Aorta (tissue), 5 donors: ENCODE measurements at places on chromosomes 3 and 15. TPM values are rescaled to one million over a fixed set of nuclear protein-coding genes. Genes with fewer than 3 reads are reported as not detected.
A peak's percentile ranks its signal among the peaks of the same experiment; 100 is the strongest.

DNA sequence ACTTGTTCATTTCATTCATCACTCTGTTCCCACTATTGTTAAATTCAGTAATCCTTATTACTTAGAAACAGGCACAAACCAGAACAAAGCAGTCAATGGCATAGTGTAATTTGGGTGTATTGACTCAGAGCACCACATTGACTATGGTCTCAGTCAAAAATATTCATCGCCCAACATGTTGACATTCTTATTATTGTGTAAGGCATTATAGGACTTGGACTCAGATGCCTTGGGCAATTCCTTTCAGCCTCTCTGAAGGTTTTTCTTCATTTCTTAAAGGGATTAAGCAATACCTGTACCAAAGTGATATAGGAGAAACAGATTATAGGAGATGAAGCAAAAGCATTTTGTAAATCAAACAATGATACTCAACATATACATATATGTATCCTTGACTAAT is 114.7 kb upstream of the BHLHE40 start:
- H3K4me3 ChIP-seq = no peak overlapping the region
- DNase-seq = no peak
- no peaks in the 10 kb centered on the region for H3K4me1 ChIP-seq
- H3K36me3 ChIP-seq = no peaks in the 10 kb centered on the region

C2CD4B gene
- total RNA-seq = 3.3 TPM

DNA sequence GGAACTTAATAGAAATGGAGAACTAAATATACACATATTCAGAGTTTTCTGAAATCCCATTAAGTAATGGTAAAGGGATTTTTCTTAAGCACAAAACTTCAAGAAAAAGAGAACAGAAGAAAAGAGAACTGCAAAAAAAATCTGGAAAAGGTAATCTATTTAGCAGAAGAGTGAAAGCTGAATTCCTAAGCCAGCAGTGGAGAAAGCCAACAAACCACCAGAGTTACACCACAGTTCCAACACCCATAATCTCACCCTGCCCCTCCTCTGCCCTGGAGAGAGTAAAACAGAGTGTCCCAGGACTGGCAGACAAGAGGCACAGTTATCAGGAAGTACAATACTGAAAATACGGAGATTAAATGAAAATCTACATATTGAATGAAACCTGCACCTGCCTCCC is 29.4 kb downstream of the TP53BP1 start:
- no peak overlapping the region for H3K4me3 ChIP-seq
- H3K27me3 ChIP-seq = no peaks in the 10 kb centered on the region
- H3K27ac ChIP-seq = no peak overlapping the region
- no peak for DNase-seq
- no peaks in the 10 kb centered on the region for H3K4me1 ChIP-seq
- H3K36me3 ChIP-seq = peaks cover 2% of the 10 kb centered on the region

RAB27A gene
- total RNA-seq = 67.5 TPM

- H3K36me3 ChIP-seq = peaks cover 1% of the 10 kb centered on the region
- H3K27me3 ChIP-seq = no peaks in the 10 kb centered on the region
- peak; percentile 59 for DNase-seq
- H3K27ac ChIP-seq = no peak overlapping the region
- no peak overlapping the region for H3K4me3 ChIP-seq
Observed at GRCh38 chr15:62647202-62647842, 395.2 kb upstream of the TPM1 start.

DNA sequence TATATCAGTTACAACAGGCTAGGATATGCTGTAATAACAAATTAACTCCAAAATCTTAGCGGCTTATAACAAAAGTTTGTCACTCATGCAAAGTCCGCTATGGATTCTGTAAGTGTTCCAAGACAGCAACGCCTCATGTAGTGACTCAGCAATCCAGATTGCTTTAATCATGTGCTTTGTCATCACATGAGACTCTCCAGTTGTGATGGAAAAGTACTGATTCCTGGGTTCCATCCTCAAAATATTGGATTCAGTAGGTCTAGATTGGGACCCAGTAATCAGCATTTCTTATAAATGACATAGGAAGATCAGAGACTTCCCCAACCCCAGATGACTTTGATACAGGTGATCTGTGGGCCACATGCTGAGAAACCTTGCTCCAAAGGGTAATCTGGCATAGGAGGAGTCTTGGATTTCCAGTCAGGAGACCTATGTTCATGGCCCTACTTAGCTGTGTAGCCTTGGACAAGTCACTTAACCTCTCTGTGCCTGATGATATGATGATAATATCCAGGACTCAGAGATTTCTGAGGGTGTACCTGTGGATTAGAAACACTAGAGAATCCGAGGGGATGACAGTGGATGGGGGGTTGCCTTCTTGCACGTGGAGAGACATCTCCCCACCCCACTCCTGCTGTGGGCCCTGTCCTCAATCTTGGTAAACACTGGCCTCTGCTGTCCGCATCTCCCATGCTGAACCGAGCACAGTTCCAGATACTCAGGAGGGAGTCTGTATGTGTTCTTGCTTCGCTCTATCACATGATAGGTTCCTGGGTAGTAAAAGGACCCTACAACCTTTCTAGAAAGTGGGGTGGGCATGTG is 65.5 kb downstream of the CORO2B start:
- no peak overlapping the region for H3K27ac ChIP-seq
- no peaks in the 10 kb centered on the region for H3K4me1 ChIP-seq
- no peaks in the 10 kb centered on the region for H3K36me3 ChIP-seq
- no peaks in the 10 kb centered on the region for H3K27me3 ChIP-seq
- DNase-seq = no peak

- no peaks in the 10 kb centered on the region for H3K36me3 ChIP-seq
- DNase-seq = peak; percentile 56
- H3K27me3 ChIP-seq = no peaks in the 10 kb centered on the region
- no peak overlapping the region for H3K27ac ChIP-seq
- H3K4me3 ChIP-seq = no peak overlapping the region
- H3K4me1 ChIP-seq = no peaks in the 10 kb centered on the region
Observed at GRCh38 chr3:195104340-195104739, 166.6 kb downstream of the XXYLT1 start.

GRCh38 chr15:27062951-27063350 is 92.0 kb downstream of the GABRG3 start:
- H3K4me3 ChIP-seq = no peak overlapping the region
- H3K36me3 ChIP-seq = no peaks in the 10 kb centered on the region
- no peaks in the 10 kb centered on the region for H3K4me1 ChIP-seq

GRCh38 chr3:160130071-160130470 is 95.2 kb upstream of the C3orf80 start:
- no peak overlapping the region for H3K4me3 ChIP-seq
- no peaks in the 10 kb centered on the region for H3K4me1 ChIP-seq
- no peaks in the 10 kb centered on the region for H3K27me3 ChIP-seq

CD200 gene
- 28.2 TPM for total RNA-seq

XRN1 gene
- 71.8 TPM for total RNA-seq

ANKUB1 gene
- total RNA-seq = not detected

DNA sequence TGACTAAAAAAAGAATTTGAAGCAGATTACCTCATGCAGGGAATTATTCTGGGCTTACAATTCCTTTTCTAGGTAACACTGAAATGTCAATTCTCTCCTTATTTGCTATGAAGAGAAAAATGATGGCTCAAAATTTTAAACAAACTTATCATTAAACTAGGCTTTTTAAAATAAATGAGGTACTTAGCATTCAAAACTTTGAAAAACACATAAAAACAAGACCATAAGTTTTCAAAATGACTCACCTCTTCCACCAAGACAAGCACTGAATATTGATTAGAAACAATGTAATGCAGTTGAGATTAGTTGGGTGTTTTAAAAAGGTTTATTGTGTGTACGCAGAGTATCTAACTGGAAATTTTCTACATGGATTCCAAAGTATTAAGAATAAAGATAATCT is 154.6 kb downstream of the ADAM10 start:
- H3K4me1 ChIP-seq = no peaks in the 10 kb centered on the region
- H3K4me3 ChIP-seq = no peak overlapping the region
- no peak for DNase-seq
- no peaks in the 10 kb centered on the region for H3K36me3 ChIP-seq
- H3K27ac ChIP-seq = no peak overlapping the region
- no peaks in the 10 kb centered on the region for H3K27me3 ChIP-seq

GRCh38 chr3:54951405-54951804 is 23.5 kb upstream of the LRTM1 start:
- H3K4me1 ChIP-seq = no peaks in the 10 kb centered on the region
- no peak overlapping the region for H3K4me3 ChIP-seq
- no peaks in the 10 kb centered on the region for H3K36me3 ChIP-seq
- H3K27me3 ChIP-seq = no peaks in the 10 kb centered on the region
- H3K27ac ChIP-seq = no peak overlapping the region
- DNase-seq = peak; percentile 87

DNA sequence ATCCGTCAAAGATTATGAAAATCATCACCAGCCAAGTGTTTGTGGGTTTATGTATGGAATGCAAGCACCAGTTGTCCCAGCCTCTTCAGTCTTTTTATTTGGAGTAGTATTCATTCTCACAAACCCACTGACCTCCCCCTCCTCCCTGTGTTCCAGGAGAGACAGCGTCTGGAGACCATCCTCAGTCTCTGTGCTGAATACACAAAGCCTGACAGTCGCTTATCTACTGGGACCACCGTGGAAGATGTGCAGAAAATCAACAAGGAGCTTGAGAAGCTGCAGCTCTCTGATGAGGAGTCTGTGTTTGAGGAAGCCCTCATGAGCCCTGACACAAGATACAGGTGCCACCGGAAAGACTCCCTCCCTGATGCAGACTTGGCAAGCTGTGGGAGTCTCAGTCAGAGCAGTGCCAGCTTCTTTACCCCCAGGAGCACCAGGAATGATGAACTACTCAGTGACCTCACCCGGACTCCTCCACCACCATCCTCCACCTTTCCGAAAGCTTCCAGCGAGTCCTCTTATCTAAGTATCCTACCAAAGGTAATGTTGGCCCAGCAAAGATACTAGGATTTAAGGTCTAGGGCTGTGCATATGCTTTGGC is 54.2 kb downstream of the PHLDB2 start:
- no peak overlapping the region for H3K4me3 ChIP-seq
- H3K36me3 ChIP-seq = peaks cover 3% of the 10 kb centered on the region
- DNase-seq = no peak
- peaks cover 7% of the 10 kb centered on the region for H3K4me1 ChIP-seq
- no peaks in the 10 kb centered on the region for H3K27me3 ChIP-seq

- DNase-seq = no peak
- H3K27me3 ChIP-seq = no peaks in the 10 kb centered on the region
- H3K36me3 ChIP-seq = no peaks in the 10 kb centered on the region
- H3K4me1 ChIP-seq = no peaks in the 10 kb centered on the region
Observed at GRCh38 chr3:98812851-98813374, 49.8 kb downstream of the ST3GAL6 start.

GRCh38 chr3:195808741-195809290 is 2.9 kb downstream of the MUC4 start:
- no peaks in the 10 kb centered on the region for H3K4me1 ChIP-seq
- no peaks in the 10 kb centered on the region for H3K36me3 ChIP-seq
- H3K4me3 ChIP-seq = no peak overlapping the region
- no peak overlapping the region for H3K27ac ChIP-seq
- DNase-seq = peak; percentile 42
- H3K27me3 ChIP-seq = no peaks in the 10 kb centered on the region

DNA sequence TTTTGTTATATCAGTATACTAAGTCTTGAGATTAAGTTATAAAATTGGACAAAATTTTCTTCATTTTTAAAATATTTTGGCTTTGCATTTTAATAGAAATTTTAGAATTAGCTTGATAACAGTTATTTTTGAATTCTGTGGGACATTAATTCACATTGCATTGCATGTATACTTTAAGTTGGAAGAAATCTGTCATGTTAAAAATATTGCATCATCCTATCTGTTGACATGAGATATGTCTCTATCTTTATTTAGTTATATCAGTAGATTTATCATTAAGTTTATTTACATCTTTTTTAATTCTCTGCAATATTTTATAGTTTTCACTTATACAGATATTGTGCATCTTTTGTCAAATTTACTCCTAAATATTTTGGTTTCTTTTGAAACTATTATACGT is 904.6 kb upstream of the NR2F2 start:
- no peaks in the 10 kb centered on the region for H3K27me3 ChIP-seq
- no peaks in the 10 kb centered on the region for H3K36me3 ChIP-seq
- no peak overlapping the region for H3K27ac ChIP-seq
- no peak for DNase-seq

ADPRH gene
- 13.6 TPM for total RNA-seq

GRCh38 chr15:33852570-33852969 is 115.7 kb upstream of the CHRM5 start:
- H3K27ac ChIP-seq = peak overlapping the region; percentile 43
- H3K36me3 ChIP-seq = no peaks in the 10 kb centered on the region
- H3K4me3 ChIP-seq = no peak overlapping the region
- H3K27me3 ChIP-seq = no peaks in the 10 kb centered on the region

MOBP gene
- total RNA-seq = 0.23 TPM

PRKCD gene
- total RNA-seq = 33.4 TPM

PLCH1 gene
- not detected for total RNA-seq

NBEAL2 gene
- total RNA-seq = 26.2 TPM

OPA1 gene
- total RNA-seq = 56.5 TPM
